ENCODE measurements at places on chromosomes 4 and X. TPM values are rescaled to one million over a fixed set of nuclear protein-coding genes. Genes with fewer than 3 reads are reported as not detected.

Gene CC2D2A
- total RNA-seq, result not detected

Gene FTSJ1
- total RNA-seq, result 57.6 TPM

- H3K4me1 ChIP-seq, result peaks cover 9% of the 10 kb centered on the region
- no peak overlapping the region for H3K27ac ChIP-seq
- H3K36me3 ChIP-seq, result no peaks in the 10 kb centered on the region
- H3K27me3 ChIP-seq, result peaks cover 58% of the 10 kb centered on the region
Measured at GRCh38 chr4:150078579-150079080, 385 bp downstream of the DCLK2 start.

DNA sequence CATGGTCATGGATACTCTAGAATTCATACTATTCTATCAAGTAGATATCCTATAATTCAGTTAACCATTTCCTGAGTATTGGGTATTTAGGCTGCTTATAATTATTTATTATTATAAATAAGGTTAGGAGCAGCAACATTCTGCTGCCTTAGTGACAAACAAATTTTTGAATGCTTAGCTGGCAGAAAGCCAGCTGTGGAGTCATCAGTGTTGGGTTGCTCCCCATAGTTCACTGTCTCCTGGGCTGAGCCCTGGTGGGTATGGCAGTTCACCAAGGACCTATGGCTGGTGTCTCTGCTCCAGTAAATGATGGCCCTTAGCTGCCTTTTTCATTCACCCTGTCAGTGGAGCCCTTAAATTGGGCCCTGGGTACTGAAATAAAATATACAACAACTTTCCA lies 61.8 kb downstream of the SMARCA5 start:
- DNase-seq, result no peak
- H3K27ac ChIP-seq, result no peak overlapping the region
- H3K4me3 ChIP-seq, result no peak overlapping the region
- H3K27me3 ChIP-seq, result no peaks in the 10 kb centered on the region
- no peaks in the 10 kb centered on the region for H3K36me3 ChIP-seq
- no peaks in the 10 kb centered on the region for H3K4me1 ChIP-seq

DNA sequence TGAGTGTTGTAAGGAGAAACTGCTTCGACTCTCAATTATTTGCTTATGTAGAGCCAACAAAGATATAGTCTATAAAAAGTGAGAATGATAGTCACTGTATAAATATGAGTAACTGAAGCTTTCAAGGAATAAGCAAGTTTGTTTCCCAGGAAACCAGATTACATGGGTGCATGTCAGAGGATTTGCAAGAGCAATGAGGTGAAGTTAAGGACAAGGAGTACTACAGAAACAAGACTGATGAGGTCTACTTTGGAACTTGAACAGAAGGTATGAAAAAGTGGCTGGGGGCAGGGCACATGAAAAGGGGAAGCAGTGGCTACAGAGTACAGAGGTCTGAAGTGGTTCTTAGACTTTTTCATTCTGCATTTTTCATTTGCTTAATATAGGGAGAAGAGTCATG lies 321.0 kb upstream of the CXXC4 start:
- H3K27ac ChIP-seq, result no peak overlapping the region
- no peak overlapping the region for H3K4me3 ChIP-seq
- no peaks in the 10 kb centered on the region for H3K27me3 ChIP-seq

DNA sequence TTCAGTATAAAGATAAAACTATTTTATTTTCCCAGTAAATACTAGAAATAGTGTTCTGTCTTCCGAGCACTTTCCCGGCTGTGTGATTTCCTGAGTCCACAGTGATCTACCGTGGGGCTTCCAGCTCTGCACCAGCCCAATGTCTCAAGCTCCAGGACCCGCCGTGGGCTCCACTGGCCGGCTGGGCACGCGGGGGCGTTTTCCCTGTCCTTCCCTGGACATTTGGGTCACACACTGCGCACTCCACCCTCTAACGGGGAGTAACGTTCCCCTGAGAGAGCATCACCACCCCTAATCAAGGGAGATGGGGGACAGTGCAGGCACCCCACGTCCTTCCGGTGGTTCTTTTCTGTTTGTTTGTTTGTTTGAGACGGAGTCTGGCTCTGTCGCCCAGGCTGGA lies 844.6 kb upstream of the FRG1 start:
- DNase-seq, result no peak
- no peaks in the 10 kb centered on the region for H3K27me3 ChIP-seq
- no peaks in the 10 kb centered on the region for H3K36me3 ChIP-seq
- no peak overlapping the region for H3K4me3 ChIP-seq
